ENCODE measurements at places on chromosomes 3 and 15.

GRCh38 chr3:161508852-161509477, 12.4 kb downstream of the OTOL1 start:
- H3K27me3 ChIP-seq: no peaks in the 10 kb centered on the region
- H3K4me1 ChIP-seq: no peaks in the 10 kb centered on the region
- H3K27ac ChIP-seq: no peak overlapping the region
- H3K36me3 ChIP-seq: no peaks in the 10 kb centered on the region

GRCh38 chr3:101803173-101803782, 24.3 kb downstream of the NXPE3 start:
- H3K4me3 ChIP-seq: no peak overlapping the region
- no peak for DNase-seq
- no peaks in the 10 kb centered on the region for H3K27me3 ChIP-seq

GRCh38 chr15:33492434-33493052, 181.8 kb downstream of the RYR3 start:
- no peak overlapping the region for H3K27ac ChIP-seq
- H3K4me3 ChIP-seq: no peak overlapping the region
- H3K36me3 ChIP-seq: no peaks in the 10 kb centered on the region
- no peak for DNase-seq
- peaks cover 22% of the 10 kb centered on the region for H3K27me3 ChIP-seq

DNA sequence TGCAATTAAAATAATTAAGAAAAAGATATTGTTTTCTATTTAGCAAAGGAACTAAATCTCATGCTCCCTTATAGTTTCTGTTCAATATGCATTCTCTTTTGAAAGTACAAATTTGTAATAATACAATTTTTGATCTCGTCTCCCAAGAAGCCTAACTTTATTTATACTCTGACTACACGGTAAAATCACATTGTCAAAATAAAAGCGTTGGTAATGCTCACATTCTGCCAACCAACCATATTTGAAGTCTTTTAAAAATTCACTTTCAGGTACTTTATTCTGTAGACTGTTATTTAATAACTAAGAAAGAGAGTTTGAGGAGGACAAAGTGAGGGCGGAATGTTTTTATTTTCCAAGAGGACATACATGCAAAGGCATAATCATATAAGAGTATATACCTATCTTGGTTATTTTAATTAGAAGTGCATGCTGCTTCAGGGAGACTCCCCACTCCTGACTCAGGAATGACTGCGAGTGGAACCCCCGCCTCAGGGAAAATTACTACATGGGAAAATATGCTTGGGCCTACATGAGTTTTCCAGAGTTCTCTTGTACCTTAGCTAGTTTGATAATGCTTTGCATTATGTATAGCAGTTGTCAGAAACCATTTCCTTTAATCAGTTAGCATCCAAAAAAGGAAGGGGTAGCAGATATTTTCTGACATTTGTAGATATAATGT, 19.3 kb downstream of the MBNL1 start:
- H3K4me3 ChIP-seq: peak overlapping the region; percentile 69
- H3K36me3 ChIP-seq: peaks cover 3% of the 10 kb centered on the region
- H3K27me3 ChIP-seq: no peaks in the 10 kb centered on the region
- H3K27ac ChIP-seq: peak overlapping the region; percentile 27
- no peak for DNase-seq

DNA sequence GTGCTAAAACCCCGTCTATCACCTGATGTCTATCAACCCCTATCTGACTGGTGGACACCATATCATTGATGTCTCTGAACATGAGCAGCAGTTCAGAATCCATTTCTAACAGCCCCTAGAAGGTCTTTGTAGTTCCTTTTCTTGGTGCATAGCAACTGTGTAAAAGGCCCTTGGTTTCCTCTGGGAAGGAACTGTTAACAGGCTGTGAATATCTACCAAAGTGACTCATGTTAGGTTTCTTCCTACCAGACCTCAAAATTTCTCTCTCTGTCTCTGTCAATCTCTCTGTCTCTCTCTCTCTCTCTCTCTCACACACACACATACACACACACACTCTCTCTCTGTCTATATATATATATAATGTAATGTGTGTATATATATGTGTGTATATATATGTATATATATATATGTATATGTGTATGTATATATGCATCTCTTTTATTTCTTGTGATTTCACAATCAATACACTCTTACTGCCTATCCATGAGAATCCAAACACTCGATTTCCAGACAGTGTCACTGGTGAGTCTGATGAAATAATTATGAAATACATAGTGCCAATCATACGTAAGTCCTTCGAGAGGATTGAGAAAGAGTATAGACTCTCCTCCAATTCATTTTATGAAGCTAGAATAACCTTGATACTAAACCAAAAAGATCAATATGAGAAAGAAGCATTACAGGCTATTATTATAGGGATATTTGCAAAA, 335.9 kb upstream of the SLCO3A1 start:
- DNase-seq: no peak
- H3K4me1 ChIP-seq: peaks cover 3% of the 10 kb centered on the region
- no peak overlapping the region for H3K4me3 ChIP-seq
- no peaks in the 10 kb centered on the region for H3K36me3 ChIP-seq
